ENCODE measurements at places on chromosomes 1 and 21.

GRCh38 chr1:243731974-243732625 lies 117.9 kb downstream of the AKT3 start:
- no peak for DNase-seq

GRCh38 chr1:110556471-110556807 lies 37.5 kb upstream of the KCNA10 start:
- DNase-seq: peak; percentile 91

- DNase-seq: no peak
These were observed 1.2 kb downstream of the NEGR1 start for GRCh38 chr1:72281144-72281543.

- no peak for DNase-seq
These were observed 51.1 kb downstream of the DOP1B start for GRCh38 chr21:36207577-36208320.

- peak; percentile 55 for DNase-seq
These were observed 27.0 kb downstream of the PKNOX1 start for GRCh38 chr21:43001316-43001715.
